T-cell (primary cell): ENCODE measurements at places on chromosomes 7 and 10.

GRCh38 chr7:38883706-38884105 is 25.3 kb downstream of the VPS41 start:
- no peaks in the 10 kb centered on the region for H3K27me3 ChIP-seq
- no peak for DNase-seq
- H3K4me3 ChIP-seq = no peak overlapping the region
- peaks cover 2% of the 10 kb centered on the region for H3K4me1 ChIP-seq
- peaks cover 8% of the 10 kb centered on the region for H3K36me3 ChIP-seq
- H3K27ac ChIP-seq = no peak overlapping the region

DNA sequence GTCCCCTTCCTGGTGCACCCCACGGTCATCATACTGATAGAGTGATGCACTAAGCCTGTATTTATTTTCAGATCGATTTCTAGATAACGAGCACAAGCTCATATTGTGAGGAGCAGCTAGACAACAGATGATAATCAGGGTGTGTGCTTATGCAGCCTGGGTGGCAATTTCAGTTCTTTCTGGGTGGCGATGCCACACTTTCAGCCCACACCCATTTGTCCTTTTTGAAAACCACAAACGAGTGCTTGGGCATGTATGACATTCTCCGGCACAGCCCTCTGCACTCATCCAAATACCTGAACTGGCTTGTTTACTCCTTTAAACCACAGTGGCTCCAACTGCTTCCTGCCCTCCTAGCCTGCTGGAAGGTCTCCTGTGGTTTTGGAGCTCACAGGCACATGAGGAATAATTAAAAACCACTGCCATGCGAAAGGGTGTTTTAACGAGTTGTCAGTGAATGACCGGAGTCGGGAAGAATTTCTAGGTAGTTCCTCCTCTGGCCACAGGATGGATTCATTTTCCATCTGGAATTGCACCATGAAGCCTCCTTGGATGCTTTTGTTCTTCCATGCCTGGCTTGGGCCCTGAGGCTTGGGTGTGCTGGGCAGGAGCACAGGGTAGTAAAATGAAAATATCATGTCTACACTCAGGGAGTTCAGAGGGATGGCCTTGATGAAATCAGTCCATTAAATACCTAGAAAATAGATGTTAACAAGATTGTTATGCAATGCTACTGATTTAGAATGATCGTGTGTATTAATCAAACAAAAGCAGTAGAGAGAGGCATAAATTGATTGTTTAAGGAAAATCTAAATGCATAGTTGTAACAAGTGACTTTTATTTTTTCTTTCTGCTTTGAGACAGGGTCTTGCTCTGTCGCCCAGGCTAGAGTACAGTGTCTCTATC is 52.4 kb upstream of the ITGB1 start:
- H3K4me3 ChIP-seq = no peak overlapping the region
- H3K27me3 ChIP-seq = no peaks in the 10 kb centered on the region
- H3K27ac ChIP-seq = peak overlapping the region; percentile 50
- DNase-seq = no peak

DNA sequence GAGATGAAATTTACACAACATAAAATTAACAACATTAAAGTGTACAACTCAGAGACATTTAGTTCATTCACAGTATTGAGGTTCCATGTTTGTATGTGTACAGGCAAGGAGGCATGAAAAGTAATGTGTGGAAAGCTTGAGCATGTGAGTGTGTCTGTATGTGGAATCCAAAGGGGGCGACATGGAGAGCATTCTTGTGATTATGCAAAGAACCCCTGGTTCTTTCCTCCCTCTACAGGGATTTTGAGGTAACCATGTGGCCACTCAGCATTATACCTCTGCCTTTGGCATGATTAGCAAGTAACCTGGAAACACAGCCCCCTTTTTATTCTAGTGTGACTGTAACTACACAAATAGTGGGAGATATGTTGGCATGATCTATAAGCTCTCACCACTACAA is 21.0 kb downstream of the OR2F1 start:
- no peak for DNase-seq
- H3K4me3 ChIP-seq = no peak overlapping the region
- no peak overlapping the region for H3K27ac ChIP-seq
- H3K4me1 ChIP-seq = no peaks in the 10 kb centered on the region
- no peaks in the 10 kb centered on the region for H3K27me3 ChIP-seq

GRCh38 chr7:102427019-102427405 is 6.4 kb upstream of the ORAI2 start:
- DNase-seq = no peak
- peak overlapping the region; percentile 99 for H3K27ac ChIP-seq
- no peaks in the 10 kb centered on the region for H3K27me3 ChIP-seq
- peak overlapping the region; percentile 45 for H3K4me3 ChIP-seq

- peaks cover 9% of the 10 kb centered on the region for H3K27me3 ChIP-seq
- H3K4me3 ChIP-seq = no peak overlapping the region
- H3K4me1 ChIP-seq = no peaks in the 10 kb centered on the region
Observed at GRCh38 chr7:158114056-158114850, 473.4 kb downstream of the PTPRN2 start.

DNA sequence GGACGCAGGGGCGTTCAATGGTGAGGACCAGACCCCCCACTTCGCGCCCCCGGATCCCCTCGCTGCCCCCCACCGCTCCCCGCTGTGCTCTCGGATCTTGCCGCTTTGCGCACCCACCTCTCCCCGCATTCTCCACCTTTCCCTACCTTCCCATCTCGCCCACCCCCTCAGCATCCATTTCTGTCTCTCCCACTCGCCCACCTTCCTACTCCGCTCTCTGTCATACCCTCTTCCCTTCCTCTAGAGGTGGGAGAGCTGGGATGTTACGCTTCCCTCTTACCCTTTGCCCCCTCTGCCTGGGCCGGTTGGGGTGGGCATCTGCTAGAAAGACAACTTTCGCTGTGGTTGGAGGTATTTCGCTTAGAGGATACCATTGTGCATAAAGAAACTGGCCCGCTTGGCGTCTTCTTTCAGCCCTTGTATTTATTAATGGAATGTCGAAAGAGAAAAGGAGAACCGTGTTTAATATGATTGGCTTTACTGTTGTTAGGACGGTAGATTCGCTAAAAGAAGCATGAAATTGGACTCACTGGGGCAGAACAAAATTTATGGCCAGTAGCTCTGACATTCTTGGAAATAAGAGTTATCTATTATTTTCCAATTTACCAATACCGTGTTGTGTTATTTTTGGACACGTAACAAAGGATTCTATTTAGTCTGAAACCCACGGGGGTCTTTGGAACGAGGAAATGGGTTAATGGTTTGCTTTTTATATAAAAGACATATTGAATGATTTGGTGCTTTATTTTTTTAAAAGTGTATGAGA is 873 bp downstream of the PRKAR2B start:
- no peaks in the 10 kb centered on the region for H3K36me3 ChIP-seq
- peaks cover 7% of the 10 kb centered on the region for H3K4me1 ChIP-seq
- peaks cover 8% of the 10 kb centered on the region for H3K27me3 ChIP-seq
- DNase-seq = peak; percentile 5
- H3K4me3 ChIP-seq = peak overlapping the region; percentile 80

- H3K36me3 ChIP-seq = no peaks in the 10 kb centered on the region
- H3K4me1 ChIP-seq = no peaks in the 10 kb centered on the region
- H3K27ac ChIP-seq = no peak overlapping the region
Observed at GRCh38 chr10:49220031-49220430, 31.8 kb upstream of the TMEM273 start.

- peaks cover 5% of the 10 kb centered on the region for H3K4me1 ChIP-seq
- H3K4me3 ChIP-seq = peak overlapping the region; percentile 98
- H3K27me3 ChIP-seq = peaks cover 5% of the 10 kb centered on the region
- peaks cover 16% of the 10 kb centered on the region for H3K36me3 ChIP-seq
- H3K27ac ChIP-seq = peak overlapping the region; percentile 61
- DNase-seq = peak; percentile 64
Observed at GRCh38 chr7:128863433-128863989, 855 bp downstream of the ATP6V1F start.

DNA sequence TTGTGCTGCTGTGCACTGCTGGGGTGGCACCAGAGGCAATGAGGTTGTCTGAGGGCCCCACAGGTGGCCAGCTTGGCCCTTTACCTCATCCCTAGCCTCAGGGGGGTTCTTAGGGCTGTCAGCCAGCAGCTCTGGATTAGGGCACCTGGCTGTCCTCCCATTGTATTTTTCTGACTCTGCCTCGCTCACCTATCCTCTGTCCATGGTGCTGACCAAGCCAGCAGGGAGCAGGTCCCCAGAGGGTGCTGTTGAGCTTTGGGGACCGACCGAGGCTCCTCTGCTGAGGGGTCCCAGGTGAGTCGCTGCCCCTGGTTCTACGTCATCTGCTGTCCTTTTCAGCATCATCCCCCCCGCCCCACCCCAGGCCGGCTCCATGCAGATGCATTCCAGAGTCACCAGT is 32.1 kb upstream of the ZNF735 start:
- DNase-seq = no peak
- no peaks in the 10 kb centered on the region for H3K27me3 ChIP-seq
- no peak overlapping the region for H3K4me3 ChIP-seq
- no peaks in the 10 kb centered on the region for H3K4me1 ChIP-seq
- H3K36me3 ChIP-seq = no peaks in the 10 kb centered on the region
- H3K27ac ChIP-seq = no peak overlapping the region

DNA sequence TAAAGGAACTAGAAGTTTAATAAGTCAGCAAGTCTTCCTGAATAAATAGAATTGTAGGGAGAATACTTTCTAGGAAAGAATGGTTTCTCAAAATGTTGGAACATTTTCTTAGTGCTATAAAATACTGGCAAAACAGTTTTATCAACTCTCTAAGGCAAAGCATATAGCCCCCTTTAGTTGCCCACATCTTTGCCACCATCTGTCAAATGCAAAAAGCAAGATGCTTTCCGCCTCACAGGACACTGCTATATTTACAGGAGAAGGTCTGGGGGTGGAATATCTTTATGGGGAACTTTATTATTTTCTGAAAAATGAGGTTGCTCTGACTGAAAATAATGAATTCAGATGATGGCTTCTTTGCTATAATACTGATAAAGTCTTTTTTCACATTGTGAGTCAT is 78.3 kb downstream of the SVOPL start:
- H3K4me1 ChIP-seq = peaks cover 21% of the 10 kb centered on the region
- H3K27ac ChIP-seq = no peak overlapping the region
- no peaks in the 10 kb centered on the region for H3K27me3 ChIP-seq
- no peak overlapping the region for H3K4me3 ChIP-seq
- no peak for DNase-seq
- no peaks in the 10 kb centered on the region for H3K36me3 ChIP-seq

GRCh38 chr7:69283421-69283820 is 314.9 kb upstream of the AUTS2 start:
- DNase-seq = no peak
- no peaks in the 10 kb centered on the region for H3K4me1 ChIP-seq
- H3K36me3 ChIP-seq = no peaks in the 10 kb centered on the region
- no peaks in the 10 kb centered on the region for H3K27me3 ChIP-seq
- no peak overlapping the region for H3K4me3 ChIP-seq
- H3K27ac ChIP-seq = no peak overlapping the region

- peaks cover 7% of the 10 kb centered on the region for H3K4me1 ChIP-seq
- H3K27ac ChIP-seq = no peak overlapping the region
- no peak overlapping the region for H3K4me3 ChIP-seq
- no peak for DNase-seq
Observed at GRCh38 chr7:74718336-74718735, 55.5 kb upstream of the NCF1 start.

- DNase-seq = no peak
- H3K27ac ChIP-seq = no peak overlapping the region
- H3K4me1 ChIP-seq = no peaks in the 10 kb centered on the region
- no peaks in the 10 kb centered on the region for H3K27me3 ChIP-seq
Observed at GRCh38 chr10:76108563-76109359, 677.3 kb downstream of the LRMDA start.

- no peak for DNase-seq
- peaks cover 4% of the 10 kb centered on the region for H3K27me3 ChIP-seq
- H3K36me3 ChIP-seq = no peaks in the 10 kb centered on the region
- H3K4me3 ChIP-seq = no peak overlapping the region
- no peak overlapping the region for H3K27ac ChIP-seq
- no peaks in the 10 kb centered on the region for H3K4me1 ChIP-seq
Observed at GRCh38 chr10:113503930-113504329, 48.9 kb upstream of the HABP2 start.

GRCh38 chr10:49225218-49225876 is 37.2 kb upstream of the TMEM273 start:
- H3K27me3 ChIP-seq = peaks cover 23% of the 10 kb centered on the region
- no peak for DNase-seq
- H3K27ac ChIP-seq = no peak overlapping the region
- H3K4me1 ChIP-seq = no peaks in the 10 kb centered on the region

GRCh38 chr7:111363099-111363498 is 199.2 kb downstream of the IMMP2L start:
- no peak overlapping the region for H3K27ac ChIP-seq
- no peak overlapping the region for H3K4me3 ChIP-seq
- no peaks in the 10 kb centered on the region for H3K27me3 ChIP-seq
- no peak for DNase-seq
- no peaks in the 10 kb centered on the region for H3K36me3 ChIP-seq

GRCh38 chr7:120960714-120961113 is 10.1 kb downstream of the ING3 start:
- H3K27ac ChIP-seq = no peak overlapping the region
- no peaks in the 10 kb centered on the region for H3K27me3 ChIP-seq
- no peak for DNase-seq
- H3K4me3 ChIP-seq = no peak overlapping the region

GRCh38 chr7:130639388-130639787 is 29.2 kb downstream of the COPG2 start:
- H3K36me3 ChIP-seq = no peaks in the 10 kb centered on the region
- no peak for DNase-seq
- H3K4me1 ChIP-seq = no peaks in the 10 kb centered on the region
- no peak overlapping the region for H3K4me3 ChIP-seq
- no peaks in the 10 kb centered on the region for H3K27me3 ChIP-seq
- no peak overlapping the region for H3K27ac ChIP-seq

GRCh38 chr10:48638739-48639527 is 34.1 kb upstream of the ARHGAP22 start:
- no peak overlapping the region for H3K27ac ChIP-seq
- H3K36me3 ChIP-seq = no peaks in the 10 kb centered on the region
- no peaks in the 10 kb centered on the region for H3K4me1 ChIP-seq
- no peak for DNase-seq
- H3K27me3 ChIP-seq = no peaks in the 10 kb centered on the region

- no peak for DNase-seq
- no peak overlapping the region for H3K27ac ChIP-seq
- H3K36me3 ChIP-seq = no peaks in the 10 kb centered on the region
- H3K4me1 ChIP-seq = no peaks in the 10 kb centered on the region
Observed at GRCh38 chr10:76244061-76244686, 812.8 kb downstream of the LRMDA start.

- no peak overlapping the region for H3K27ac ChIP-seq
- no peaks in the 10 kb centered on the region for H3K36me3 ChIP-seq
- no peaks in the 10 kb centered on the region for H3K27me3 ChIP-seq
- DNase-seq = no peak
- H3K4me1 ChIP-seq = no peaks in the 10 kb centered on the region
Observed at GRCh38 chr10:131004276-131004675, 307.2 kb downstream of the TCERG1L start.
